Activated CD4-positive, alpha-beta T cell treated with anti-CD3 and anti-CD28 coated beads, Interleukin-2, amount 10 ng/mL, durations not matched to agents 7 days and 5 days (primary cell): ENCODE measurements at places on chromosomes 1 and 21.
A peak's percentile ranks its signal among the peaks of the same experiment; 100 is the strongest.

DNA sequence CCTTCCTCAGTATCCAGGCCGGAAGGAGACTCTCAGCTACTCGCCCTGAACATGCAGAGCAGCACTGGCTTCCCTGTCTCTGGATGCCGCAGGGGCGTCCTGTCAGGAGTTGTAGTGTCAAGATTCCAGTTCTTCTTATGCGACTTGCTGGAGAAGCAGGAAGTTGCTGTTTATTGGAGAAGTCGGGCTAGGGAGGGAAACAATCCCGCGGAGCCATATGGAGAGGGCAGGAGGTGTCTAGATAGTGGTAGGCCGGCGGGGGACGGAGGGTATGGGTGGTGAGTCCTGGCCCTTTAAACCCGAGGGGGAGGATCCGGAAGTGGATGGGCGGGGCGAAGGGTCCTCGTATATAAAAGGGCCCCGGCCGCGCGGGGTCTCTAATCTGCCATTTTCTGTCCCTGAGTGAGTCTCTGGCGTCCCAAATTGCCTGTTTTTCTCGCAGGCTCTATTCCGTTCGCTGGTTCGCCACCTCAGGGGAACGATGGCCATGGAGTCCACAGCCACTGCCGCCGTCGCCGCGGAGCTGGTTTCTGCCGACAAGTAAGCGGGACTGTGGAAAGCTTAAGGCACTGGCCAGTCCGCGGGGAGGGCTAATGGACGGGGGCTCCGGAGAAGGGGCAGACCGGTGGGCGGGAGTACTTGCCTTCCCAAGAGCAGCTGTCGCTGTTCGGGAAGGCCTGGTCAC is at the start of gene NASP:
NASP (plus strand) TSS at position 376 of the 685 bp plus-strand sequence; CDS start at position 482, 106 bp downstream.
- peak; percentile 91 for DNase-seq

GRCh38 chr1:42173961-42174735 is 9.6 kb upstream of the GUCA2A start:
- DNase-seq = no peak

GRCh38 chr1:113170519-113170918 is 97.5 kb downstream of the LRIG2 start:
- DNase-seq = no peak

- no peak for DNase-seq
Measured at GRCh38 chr1:183879966-183880365, 75.0 kb downstream of the RGL1 start.

DNA sequence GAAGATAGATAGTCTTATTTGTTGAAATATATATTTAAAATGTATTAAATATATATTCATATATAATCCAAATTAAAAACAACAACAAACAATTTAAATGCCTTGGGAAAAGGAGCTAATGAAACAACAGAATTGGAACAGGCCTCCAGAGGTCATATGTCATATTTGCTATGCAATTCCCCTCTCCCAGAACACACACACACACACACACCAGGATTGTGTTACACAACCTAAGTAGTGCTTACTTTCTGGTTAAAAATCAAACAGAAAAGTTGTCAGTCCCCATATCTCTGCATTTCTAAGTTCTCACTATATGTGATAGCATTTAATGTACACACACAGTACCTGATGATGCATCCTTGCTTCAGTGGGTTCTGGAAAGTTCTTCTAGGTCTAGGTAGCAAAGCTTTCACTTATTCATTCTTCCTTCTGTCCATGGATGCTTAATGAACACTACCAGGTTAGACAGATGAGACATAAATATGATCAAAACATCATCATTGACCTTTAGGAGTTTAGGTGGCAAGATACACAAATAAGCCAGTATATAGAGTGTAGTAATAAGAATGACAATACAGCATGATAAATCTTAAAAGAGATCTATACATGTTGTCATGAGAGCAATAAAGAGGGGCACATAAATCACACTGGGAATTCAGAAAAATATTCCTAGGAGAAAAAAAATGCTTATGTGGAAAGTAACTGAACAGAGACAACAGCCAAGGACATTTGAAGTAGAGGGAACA is 662.8 kb downstream of the PTPRC start:
- no peak for DNase-seq

DNA sequence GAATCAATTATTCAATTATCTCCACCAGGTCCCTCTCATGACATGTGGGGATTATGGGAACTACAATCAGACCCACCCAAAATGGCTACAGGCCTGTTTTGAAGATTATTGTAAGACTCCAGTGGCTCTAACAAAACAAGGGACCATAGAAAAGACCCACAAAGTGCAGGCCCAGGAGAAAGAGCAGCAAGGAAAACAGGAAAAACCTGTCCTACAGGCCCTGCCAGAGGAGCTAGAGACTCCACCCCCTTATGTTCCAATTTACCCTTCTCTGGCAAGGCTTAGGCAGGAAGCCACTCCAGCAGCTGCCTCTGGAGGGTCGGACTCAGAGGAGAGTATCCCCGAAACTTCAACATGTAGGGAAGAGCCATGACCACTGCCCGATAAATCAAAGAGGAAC is 96.5 kb downstream of the LIPI start:
- no peak for DNase-seq

GRCh38 chr1:89802841-89803240 is 18.0 kb upstream of the LRRC8D start:
- no peak for DNase-seq

DNA sequence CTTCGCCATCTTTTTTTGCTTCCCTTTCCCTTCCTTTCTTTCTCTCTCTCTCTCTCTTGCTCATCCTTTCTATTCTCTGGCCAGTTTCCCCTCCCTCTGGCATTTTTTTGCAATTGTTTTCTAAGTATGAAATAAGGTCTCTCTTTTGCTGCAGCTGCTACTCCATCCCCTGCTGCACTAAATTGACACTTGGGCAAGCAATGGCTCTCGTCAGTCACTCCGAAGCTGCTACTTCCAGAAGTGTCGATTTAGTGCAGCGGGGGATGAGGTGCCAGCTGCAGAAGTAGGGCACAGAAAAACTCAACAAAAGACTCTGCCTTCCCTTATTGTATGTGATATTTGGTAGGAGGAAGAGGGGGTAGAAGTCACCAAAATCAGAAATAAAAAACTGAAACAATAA is 642.3 kb downstream of the RWDD3 start:
- DNase-seq = no peak

- no peak for DNase-seq
Measured at GRCh38 chr21:14010729-14011128, 200.0 kb downstream of the LIPI start.

- DNase-seq = peak; percentile 41
Measured at GRCh38 chr1:204584699-204585372, 68.6 kb downstream of the MDM4 start.

- no peak for DNase-seq
Measured at GRCh38 chr1:221840511-221841243, 98.8 kb upstream of the DUSP10 start.

- DNase-seq = no peak
Measured at GRCh38 chr1:221696027-221696426, 45.9 kb downstream of the DUSP10 start.

DNA sequence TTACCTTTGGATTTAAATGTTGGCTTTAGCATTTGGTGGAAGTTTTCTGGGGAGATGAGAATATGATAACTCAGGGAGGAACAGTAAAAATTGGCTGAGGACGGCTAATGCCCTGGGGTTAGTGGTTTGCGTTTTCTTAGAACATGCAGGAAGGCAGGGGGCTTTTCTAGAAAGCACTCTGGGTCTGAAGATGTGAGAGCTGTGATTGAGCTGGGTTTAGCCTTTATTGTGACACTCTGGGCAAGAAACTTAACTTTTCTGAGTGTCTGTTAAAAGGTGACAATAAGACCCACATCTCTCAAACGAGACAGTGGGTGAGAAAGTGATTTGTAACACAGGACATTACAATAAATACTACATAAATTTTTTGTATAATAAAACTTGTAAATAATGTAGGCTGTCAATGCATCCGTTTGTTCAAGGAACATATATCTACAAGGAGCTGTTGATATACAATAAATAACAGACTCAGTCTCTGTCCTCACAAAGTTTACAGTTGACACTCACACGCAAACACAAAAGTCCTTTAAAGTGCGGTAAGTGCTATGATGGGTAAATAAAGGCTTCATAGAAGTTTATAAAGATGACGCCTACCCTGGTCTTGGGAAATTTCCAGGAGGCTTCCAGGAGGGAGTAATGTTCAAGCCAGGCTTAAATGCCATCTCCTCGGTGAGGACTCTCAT is 49.5 kb upstream of the MRPS6 start:
- DNase-seq = no peak

GRCh38 chr1:18529714-18530113 is 49.0 kb downstream of the KLHDC7A start:
- DNase-seq = no peak

DNA sequence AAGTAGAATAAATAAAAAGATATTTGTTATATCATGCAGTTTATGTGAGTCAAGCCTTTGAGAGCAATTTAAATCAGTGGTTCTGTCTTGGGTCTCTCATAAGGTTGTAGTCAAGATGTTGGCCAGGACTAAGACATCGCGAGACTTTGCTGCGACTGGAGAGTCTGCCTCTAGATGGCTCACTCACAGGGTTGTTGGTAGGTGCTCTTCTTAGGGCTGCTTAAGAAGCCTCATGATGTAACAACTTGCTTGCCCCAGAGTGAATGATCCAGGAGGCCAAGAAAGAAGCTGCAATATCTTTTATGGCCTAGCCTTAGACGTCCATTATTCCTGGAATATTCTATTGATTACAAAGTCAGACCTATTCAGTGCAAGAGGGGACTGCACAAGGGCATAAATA is 73.1 kb upstream of the CACHD1 start:
- no peak for DNase-seq

GRCh38 chr1:171160211-171160610 is 24.9 kb upstream of the FMO2 start:
- DNase-seq = no peak

DNA sequence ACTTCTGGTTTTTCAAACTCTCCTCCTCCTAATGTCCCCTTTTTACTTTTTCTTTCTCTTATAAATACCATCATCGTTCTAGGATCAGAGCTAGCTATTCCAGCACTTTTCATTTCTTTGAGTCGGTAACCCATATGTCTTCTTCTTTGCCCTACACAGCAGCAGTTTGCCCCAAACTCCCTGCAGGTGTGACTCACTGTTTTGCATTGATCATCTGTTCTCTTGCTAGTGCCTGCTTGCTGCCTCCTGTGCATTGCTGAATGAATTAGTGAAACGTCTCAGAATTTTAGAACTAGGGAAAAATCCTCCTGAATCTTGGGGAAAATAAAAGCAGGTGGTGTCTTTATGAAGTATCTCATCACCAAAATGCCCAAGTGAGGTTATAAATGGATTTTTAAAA is 21.7 kb downstream of the KCNK2 start:
- DNase-seq = no peak

GRCh38 chr1:33634806-33635205 is 162.4 kb downstream of the ZSCAN20 start:
- peak; percentile 29 for DNase-seq

DNA sequence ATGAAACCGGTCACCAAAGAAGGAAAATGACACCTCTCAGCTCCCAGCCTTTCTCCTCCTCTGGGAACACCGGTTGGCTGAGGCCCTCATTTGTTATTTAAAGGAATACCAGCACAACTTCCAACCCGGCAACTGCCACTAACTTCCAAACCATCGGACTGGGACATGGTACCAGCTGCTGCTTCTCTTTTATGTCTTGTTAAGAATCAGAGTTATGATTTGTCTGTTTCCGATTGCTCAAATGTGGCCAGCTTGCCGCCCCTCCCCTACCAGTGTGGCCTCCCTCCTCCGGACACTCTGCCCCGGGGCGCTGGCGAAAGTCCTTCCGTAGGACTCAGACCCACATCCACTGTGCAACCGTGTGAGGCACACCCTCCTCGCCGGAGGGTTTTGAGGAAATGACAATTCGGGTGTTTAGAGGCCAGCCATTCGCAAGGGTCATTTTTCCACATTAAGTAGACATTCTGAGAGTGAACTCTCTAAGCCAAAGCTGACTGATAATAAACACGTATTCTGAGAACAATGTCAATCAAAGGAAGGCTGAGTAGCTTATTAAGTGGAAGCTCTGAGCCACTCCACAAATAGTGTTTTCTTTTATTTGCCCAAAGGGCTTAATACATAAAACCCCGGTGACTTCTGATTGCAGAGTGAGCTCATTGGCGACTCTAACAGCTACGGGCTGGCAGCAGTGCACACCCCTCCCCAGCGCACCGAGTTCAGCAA is 5.5 kb downstream of the RIPK4 start:
- no peak for DNase-seq

GRCh38 chr21:32645261-32646182 is 33.3 kb upstream of the CFAP298 start:
- no peak for DNase-seq

DNA sequence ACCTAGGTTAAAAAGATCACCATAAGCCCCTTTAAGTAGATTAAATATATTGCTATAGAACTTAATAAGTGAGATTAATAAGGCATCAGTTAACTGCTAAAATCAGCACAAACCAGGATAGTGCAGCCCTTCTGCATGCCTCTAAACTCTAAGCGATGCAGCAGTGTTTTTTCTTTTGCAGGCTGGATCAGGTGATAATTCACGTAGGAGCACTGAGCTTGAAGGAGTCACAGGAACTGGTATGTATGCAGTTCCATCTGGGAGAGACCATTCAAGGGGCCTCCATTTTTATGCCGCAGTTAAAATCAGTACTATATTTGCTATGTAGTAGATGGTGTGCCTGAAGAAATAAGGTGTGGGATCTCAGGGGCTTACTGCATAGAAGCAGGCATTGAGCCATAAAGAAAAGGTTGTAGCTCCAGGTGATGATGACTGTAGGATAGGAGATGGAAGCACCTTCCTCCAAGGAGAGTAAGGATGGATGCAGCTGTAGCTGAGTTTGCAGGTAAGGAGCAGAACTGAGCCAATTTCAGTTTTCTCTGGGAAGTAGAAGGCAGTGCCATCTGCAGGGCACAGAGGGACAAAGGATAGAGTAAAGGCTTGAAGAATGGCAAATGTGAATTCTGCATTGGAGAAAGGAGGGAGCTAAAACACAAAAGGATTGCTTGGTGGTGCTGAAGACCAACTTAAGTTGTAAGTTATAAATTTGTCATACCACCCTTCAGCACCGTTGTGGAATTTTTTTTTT is 22.6 kb downstream of the NPL start:
- DNase-seq = no peak

- no peak for DNase-seq
Measured at GRCh38 chr1:30783256-30783915, 25.8 kb upstream of the LAPTM5 start.

- no peak for DNase-seq
Measured at GRCh38 chr1:90402893-90403849, 313.9 kb downstream of the BARHL2 start.

GRCh38 chr1:77068013-77068412 is 151.2 kb downstream of the PIGK start:
- no peak for DNase-seq

DNA sequence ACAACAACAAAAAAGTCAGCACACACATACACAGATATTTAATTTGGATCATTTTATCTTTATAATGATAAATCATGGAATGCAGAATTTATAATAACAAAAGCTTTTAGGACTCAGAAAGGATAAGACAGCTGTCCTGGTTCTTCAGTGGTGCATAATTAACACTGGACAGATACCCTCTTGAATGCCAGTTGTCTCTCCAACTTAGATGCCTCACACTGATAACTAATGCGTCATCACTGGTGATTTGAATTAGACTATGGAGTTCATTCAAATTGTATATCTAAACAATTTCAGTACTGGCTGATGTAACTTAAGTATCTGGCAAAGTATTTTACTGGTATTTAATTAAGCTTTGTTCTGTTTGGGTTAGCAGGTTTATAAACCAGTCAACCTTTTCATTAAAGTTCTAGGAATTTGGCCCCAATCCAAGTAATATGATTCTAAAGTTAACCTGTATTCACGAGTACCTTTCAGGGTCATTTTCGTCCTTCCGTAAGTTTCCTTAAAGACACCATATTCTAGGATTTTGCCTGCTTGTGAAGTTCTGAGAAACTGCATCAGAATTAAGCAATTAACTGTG is 1199.5 kb upstream of the TMPRSS15 start:
- no peak for DNase-seq

GRCh38 chr1:1091344-1092148 is 17.4 kb upstream of the RNF223 start:
- no peak for DNase-seq
